ENCODE measurements at places on chromosomes 5 and 9.
A peak's percentile ranks its signal among the peaks of the same experiment; 100 is the strongest.

GRCh38 chr5:90223756-90224155 lies 185.8 kb downstream of the CETN3 start:
- no peak for DNase-seq

- no peak for DNase-seq
Measured at GRCh38 chr9:130681769-130682420, 11.7 kb upstream of the EXOSC2 start.

DNA sequence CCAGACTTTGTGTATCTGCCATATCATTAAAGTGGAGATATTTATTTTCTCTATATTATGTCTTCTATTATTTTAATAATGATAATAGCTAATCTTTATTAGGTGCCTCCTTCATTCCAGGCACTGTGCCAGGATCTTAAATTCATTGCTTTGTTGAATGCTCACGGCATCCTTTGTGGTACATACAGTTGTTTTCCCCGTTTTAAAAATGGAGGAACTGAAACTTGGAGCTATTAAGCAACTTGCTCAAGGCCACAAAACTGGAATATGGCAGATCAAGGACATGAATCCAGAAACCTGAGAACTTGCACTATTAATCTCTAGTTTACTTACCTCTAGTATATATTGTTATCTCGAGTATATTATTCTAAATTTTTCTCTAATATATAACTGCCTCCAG lies 41.5 kb upstream of the PPP3R2 start:
- no peak for DNase-seq

DNA sequence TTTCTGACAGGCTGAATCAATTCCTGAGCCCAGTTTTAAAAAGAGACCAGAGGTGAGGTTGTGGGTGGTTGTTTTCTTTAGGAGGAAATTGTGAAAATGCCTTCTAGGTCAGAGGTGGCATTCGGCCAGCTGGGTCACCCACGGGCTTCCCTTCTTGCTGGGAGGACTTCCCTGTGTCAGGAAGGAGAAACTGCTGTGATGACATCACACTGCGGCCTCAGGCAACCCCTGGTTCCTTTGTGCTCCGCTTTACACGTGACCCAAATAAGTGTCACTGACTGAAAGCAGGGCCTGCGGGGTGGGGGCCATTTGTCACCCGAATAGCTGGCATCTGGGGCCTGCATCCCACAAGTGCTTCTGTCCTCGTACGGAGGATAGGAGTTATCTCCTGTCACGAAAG lies 39.7 kb downstream of the FABP6 start:
- peak; percentile 86 for DNase-seq

DNA sequence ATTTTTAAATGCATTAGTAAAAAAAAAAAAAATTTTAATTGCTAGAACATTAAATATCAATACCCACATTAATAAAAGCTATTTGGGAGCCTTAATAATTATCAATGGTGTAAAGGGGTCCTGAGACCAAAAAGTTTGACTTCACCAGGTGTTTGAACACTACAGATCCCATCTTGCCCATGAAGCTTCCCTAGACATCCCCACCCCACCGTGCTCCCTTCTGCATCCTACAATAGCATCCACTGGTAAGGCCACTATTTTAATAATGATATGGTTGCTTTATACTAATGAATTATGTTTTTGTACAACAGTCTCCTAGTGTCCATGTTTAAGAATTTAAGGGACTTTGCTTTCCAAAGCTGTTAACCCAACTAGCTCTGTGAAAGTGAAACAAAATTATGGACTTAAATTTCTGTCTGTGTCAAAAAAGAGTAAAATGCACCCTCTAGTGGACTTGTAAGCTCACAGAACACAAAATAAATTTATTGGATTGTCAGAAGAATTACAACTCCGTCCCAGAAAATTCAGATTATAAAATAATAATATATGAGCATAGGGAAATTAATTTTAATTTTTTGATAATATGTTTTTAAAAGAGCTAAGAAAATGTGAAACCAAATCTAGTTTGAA lies 76.0 kb downstream of the ARL15 start:
- DNase-seq: peak; percentile 83

GRCh38 chr9:98971168-98971914 lies 27.6 kb downstream of the COL15A1 start:
- DNase-seq: peak; percentile 66

DNA sequence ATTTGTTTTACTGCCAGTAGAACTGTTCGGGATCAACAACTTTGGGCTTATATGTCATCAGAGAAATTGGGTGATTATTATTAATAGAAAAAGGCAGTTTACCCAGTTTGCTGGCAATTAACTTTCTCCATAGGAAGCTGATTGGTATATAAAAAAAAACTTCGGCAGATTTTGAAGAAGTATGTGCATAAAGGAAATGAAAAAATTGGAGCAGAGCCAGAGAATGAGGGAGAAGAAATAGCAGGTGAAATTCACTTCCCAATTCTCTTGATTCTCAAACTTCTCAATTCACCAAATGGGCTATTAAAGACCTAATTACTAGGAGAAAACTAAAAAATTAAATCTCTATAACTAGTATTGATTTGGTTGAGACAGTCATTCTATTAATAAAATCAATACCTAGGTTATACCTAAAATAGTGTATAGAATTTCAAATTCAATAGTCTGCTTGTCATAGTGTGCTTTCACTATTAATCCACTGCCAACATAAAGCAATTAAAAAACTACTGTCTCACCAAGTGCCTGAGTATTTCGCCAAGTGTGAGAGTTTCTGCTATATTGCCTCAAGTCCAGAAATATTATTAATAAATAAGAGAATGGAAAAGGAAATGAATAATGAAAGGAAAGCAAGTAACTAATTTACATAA lies 47.5 kb downstream of the STX17 start:
- DNase-seq: no peak

GRCh38 chr5:69188811-69189161 lies 597 bp upstream of the CENPH start:
- no peak for DNase-seq
